ENCODE measurements at places on chromosomes 5 and 9. TPM values are rescaled to one million over a fixed set of nuclear protein-coding genes. Genes with fewer than 3 reads are reported as not detected.

The PCDHGA1 gene
- total RNA-seq, result 2.3 TPM

The CDC14B gene
- total RNA-seq, result 44.9 TPM

The RORB gene
- 0.87 TPM for total RNA-seq

The CPLANE1 gene
- 27.6 TPM for total RNA-seq

The TMC1 gene
- not detected for total RNA-seq

The CCDC192 gene
- not detected for total RNA-seq

The MED10 gene
- total RNA-seq, result 11.7 TPM

The GDNF gene
- 1.2 TPM for total RNA-seq

The C5orf58 gene
- not detected for total RNA-seq

All from smooth muscle cell of trachea (primary cell).